ENCODE measurements at places on chromosomes 13 and 19.

- DNase-seq, result no peak
Observed at GRCh38 chr13:107347641-107348369, 779.9 kb upstream of the ARGLU1 start.

GRCh38 chr19:48543121-48543710, 8.8 kb upstream of the SULT2B1 start:
- DNase-seq, result no peak

DNA sequence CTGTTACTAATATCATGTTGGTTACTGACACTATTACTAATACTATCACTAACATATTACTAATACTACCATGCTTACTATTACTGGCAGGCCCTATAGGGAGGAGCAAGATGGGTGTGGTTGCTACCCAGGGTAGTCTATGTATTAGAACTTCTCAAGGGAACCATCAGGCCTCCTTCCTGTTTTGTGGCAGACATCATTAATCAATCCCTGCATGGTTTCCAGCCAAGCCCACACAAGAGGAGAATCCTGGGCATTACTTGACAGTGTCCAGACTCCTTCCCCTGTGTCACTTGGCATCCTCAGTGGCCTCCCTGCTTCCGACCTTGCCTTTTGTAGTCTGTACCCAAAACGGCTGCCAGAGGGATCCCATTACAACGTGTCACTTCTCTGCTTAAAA, 8.9 kb downstream of the HAS1 start:
- no peak for DNase-seq

- DNase-seq, result no peak
Observed at GRCh38 chr13:73212482-73212881, 153.7 kb downstream of the KLF5 start.

GRCh38 chr19:42239544-42240220, 2.7 kb downstream of the GSK3A start:
- no peak for DNase-seq

Measured in activated CD4-positive, alpha-beta T cell treated with anti-CD3 and anti-CD28 coated beads for 4 hours (primary cell).